Activated CD4-positive, alpha-beta memory T cell treated with anti-CD3 and anti-CD28 coated beads for 36 hours (primary cell): ENCODE measurements at places on chromosomes 16 and 17.

- no peak for DNase-seq
Observed at GRCh38 chr17:50013079-50013478, 18.1 kb upstream of the DLX3 start.

GRCh38 chr16:56861092-56861610 is 3.9 kb upstream of the SLC12A3 start:
- DNase-seq: no peak

DNA sequence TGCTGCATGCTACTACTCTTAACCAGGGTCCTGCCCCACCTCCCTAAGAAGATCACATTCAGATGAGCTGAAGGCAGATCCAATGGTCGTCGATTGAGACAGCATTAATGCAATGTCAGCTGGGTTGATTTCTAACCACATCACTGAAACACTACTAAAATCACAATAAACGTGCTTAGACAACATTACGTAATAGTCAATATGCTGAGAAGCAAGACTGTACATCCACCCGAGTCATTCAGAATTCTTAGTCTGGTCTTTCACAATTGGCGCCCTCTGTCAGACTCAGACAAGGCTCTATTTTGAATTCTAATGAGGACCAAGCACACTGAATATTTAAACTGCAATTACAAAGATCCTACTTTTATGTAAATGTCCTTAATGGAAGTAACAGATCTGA is 205.2 kb downstream of the STX8 start:
- no peak for DNase-seq

- DNase-seq: peak; percentile 57
Observed at GRCh38 chr16:56916571-56917403, 15.2 kb upstream of the HERPUD1 start.

DNA sequence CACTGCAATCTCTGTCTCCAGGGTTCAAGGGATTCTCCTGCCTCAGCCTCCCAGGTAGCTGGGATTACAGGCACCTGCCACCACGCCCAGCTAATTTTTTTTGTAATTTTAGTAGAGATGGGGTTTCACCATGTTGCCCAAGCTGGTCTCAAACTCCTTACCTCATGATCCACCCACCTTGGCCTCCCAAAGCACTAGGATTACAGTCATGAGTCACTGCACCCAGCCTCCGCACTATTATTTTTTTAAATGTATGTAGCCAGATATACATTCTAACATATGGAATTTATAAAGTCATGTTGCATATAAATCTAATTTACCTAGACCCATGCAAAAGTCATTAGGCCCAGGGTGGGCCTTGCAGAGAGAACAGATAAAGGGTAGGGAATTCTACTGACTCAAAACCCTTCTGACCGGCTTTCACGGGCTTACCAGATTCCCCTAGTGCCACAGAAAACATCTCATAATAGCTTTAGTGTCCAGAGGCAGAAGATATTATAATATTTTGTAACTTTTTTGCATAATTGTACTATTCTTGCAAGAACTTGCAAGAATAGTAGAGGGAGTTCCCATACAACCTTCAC is 20.5 kb upstream of the HELZ start:
- DNase-seq: no peak

DNA sequence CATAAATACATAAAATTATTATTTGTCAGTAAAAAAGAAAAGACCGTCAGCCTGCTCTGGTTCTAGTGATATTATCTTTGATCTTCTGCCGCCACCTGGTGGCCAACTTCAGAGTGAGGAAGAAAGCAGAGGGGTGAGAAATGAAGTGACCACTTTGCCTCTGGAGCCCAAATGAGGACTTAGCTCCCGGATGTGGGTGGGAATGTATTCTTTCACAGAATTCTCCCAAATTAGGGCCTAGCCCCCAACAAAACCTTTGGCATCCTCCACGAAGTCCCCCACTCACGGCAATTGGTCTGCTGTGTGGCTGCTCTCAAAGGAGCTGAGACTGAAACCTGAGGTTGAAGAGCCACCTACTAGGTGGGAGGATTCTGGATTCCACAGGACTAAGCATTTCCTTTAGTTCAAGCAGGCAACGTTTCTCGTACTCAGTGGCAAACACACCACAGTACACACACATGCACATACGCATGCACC is 4.9 kb upstream of the ZNF267 start:
- DNase-seq: peak; percentile 87

GRCh38 chr16:57720142-57720575 is 15.4 kb upstream of the KATNB1 start:
- DNase-seq: peak; percentile 68

- DNase-seq: no peak
Observed at GRCh38 chr17:67403065-67403464, 26.0 kb downstream of the PITPNC1 start.

- DNase-seq: no peak
Observed at GRCh38 chr16:11291091-11291703, 10.1 kb upstream of the PRM1 start.

DNA sequence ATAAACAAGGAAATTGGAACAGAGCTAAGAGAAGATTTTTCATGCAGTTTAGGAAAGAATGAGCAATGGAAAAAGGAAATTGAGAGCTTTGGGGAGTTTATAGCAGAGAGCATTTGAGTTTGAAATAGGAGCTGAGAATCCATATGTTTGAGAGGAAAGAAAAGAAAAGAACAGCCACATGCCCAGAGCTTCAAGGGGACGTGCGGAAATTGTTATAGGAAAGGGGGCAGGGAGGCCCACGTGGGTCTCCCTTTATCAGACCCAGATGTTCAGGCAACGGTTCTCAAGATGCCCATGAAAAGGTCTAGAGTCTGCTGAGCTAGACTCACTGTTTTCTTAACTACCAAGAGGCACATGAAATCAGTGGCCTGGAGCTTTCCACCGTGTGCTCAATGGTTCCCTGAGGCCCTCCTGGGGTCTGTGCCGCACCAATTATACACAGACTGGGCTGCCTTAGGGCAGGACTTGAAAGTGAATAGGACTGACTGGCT is 31.2 kb downstream of the CHD9 start:
- DNase-seq: no peak

GRCh38 chr16:27025581-27025980 is 41.1 kb upstream of the C16orf82 start:
- no peak for DNase-seq

DNA sequence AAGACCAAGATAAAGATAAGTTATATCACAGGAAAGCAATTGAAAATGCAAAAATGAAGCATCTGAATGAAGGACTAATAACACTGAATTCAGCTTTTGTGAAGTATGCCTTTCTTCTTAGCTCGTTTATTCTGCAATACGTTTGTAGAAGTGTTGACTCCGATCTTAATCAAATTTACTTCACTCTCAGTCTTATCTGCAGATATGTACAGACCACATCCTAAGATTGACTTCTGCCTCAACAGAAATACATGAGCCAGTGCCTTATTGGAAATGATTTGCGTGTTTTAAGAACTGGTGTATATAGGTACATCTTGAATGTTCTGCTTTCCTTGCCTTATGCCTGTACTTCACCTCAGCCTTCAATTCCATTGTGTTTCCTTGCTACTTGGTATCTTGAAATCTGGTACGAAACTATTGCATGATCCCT is 1.3 kb downstream of the ATF7IP2 start:
- no peak for DNase-seq

DNA sequence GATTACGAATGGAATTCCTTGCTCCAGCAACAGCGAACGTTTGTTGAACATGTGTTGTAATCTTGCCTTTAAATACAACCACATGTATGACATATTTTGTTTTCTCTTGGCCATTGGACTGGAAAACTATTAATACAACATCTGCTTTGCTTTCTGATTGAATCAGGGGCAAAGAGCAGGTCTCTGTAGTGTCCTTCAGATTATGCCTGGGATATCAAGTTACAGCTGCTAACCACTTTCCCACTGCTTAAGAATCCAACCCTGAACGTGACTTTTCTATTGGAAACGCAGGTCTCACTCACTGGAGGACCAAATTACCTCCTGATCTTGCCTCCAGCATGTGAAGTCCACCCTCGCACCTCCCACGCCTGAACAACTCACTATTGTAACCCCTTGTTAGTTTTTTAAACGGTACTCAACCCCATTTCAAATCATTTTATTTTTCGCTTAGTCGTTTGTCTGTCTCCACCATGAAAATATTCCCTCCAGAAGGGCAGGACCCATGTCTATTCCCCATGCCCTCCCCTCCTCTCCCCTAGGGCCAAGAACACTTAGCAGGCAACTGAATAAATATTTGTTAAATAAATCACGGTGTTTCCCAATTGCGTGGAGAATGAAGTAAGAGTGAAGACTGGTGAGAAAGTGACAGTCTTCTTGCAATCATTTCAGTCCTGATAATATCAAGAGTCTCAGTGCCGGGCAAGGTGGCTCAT is 57.4 kb upstream of the MRTFB start:
- DNase-seq: no peak

GRCh38 chr16:50295541-50296132 is 29.3 kb downstream of the ADCY7 start:
- DNase-seq: no peak

DNA sequence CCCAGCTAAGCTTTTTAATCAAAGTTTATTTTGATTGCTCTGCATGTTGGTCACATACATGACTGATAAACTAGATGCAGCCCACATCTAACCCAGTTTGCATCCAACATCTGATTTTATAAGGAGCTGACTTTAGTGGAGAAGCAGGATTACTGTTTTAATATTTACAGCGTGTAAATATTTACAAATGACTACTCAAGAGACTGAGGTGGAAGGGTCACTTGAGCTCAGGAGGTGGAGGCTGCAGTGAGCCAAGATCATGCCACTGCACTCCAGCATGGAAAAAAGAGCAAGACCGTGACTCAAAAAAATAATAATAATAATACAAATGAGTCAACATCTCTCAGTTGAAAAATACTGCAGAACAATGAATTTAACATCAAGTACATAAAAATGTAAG is 50.8 kb downstream of the PARN start:
- DNase-seq: no peak

DNA sequence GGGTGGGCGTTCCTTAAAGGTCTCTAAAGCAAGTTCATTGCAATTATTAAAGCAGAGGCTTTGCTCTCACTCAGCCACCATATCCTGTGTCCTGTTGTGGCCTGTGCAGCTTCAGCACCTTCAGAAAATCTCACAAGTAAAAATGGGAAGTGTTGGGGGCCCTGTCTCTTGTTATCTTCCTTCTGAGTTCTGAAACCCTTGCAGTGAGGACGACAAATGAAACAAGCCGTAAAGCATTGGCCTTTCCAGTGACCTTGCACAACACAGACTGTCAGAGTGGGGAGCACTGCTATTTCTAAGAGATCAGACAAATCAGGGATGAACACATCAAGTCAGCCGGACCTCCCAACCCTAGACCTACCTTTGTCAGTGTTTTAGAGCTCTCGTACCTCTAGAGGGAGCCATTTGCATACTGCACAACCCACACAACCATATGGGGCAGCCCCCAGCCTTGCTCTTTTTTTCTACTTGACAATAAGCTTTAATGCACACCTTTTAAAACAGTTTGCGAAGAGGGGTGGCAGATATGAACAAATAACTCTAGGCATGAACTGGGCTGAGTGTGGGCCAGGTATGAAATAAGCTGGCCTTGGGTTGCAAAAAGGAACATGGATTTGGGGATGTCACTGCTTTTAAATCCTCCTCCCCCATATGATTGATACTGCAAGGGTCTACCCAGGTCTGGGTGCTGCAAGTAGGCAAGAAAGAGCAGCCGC is 89.8 kb downstream of the KATNIP start:
- DNase-seq: peak; percentile 36

GRCh38 chr17:19414396-19415280 is 3.6 kb downstream of the RNF112 start:
- no peak for DNase-seq

- DNase-seq: no peak
Observed at GRCh38 chr17:1626333-1626732, 2.3 kb downstream of the SLC43A2 start.

- no peak for DNase-seq
Observed at GRCh38 chr16:23279721-23280153, 22.4 kb upstream of the SCNN1B start.
